ENCODE measurements at places on chromosomes 1 and 21. TPM values are rescaled to one million over a fixed set of nuclear protein-coding genes. Genes with fewer than 3 reads are reported as not detected.

Gene WLS
- 194 TPM for total RNA-seq

Gene LEMD1
- total RNA-seq: not detected

Gene KIF17
- 1.3 TPM for total RNA-seq

Gene MTMR11
- total RNA-seq: 3.6 TPM

Gene AIM2
- not detected for total RNA-seq

Measured in stomach (tissue), 19 donors.